ENCODE measurements at places on chromosomes 6 and 20.

DNA sequence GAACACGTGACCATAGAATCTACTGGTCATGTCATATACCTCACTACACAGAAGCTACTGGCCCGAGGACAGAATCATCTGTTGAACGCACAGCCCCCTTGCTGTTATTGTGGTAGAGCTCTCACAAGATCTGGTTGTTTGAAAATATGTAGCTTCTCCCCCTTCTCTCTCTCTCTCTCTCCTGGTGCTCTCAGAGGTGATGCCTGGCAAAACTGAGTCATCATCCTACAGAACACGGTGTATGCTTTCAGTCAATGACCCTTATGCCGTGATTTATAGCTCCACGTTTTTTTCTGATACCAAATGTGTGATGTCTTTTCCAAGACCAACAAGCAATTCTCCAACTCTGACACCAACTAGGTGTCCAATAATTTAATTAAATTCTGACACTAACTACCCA is 13.0 kb upstream of the RBM24 start:
- no peak for DNase-seq

DNA sequence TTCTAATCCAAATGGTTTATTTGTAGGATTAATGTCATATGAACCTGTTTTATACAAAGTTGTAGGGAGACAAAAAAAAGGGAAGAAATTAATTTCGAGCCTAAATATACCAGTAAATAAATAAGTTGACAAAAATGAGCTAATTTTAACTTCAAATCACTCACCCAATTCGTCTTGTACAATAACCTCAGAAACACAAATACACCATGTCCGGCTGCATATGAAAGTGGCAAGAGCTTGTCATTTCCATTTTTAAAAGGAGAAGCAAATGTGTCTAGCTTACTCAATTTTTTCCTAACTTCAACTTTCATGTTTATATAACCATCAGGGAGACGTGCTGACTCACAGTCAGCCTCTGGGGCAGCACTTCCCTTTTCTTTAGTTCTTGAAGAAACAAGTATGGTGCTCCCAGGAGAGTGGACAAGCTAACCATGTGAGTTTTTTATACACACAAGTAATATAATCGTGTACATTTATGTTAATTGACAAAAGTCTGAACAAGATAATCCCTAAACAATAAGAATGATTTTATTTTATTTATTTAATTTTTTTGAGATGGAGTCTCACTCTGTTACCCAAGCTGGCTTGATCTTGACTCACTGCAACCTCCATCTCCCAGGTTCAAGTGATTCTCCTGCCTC is 55.5 kb upstream of the SGK1 start:
- no peak for DNase-seq

DNA sequence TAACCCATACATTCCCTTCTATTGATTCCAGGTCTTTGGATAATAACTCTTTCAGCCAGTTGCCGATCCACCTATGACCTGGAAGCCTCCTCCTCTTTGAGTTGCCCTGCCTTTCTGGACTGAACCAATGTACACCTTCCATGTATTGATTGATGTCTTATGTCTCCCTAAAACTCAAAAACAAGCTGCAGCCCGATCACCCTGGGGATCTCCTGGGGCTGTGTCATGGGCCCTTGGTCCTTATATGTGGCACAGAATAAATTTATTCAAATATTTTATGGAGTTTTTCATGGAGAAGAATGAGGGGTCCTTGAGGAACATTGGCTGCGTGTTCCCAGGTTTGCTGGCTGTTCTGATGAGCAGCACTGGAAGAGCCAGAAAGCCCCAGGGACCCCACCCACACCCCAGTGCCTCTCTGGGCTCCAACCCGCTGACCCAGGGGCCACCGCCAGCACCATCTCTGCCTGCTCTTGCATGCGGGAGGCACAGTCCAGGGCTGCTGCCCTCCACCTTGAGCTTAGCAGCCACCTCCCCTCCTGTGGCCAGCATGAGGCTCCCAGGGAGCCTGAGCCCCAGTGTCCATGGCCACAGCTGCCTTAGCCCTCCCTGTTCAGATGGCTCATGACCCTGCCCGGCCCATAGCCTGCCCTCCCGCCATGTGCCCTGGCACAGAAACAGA is 36.5 kb upstream of the CST7 start:
- DNase-seq, result no peak

DNA sequence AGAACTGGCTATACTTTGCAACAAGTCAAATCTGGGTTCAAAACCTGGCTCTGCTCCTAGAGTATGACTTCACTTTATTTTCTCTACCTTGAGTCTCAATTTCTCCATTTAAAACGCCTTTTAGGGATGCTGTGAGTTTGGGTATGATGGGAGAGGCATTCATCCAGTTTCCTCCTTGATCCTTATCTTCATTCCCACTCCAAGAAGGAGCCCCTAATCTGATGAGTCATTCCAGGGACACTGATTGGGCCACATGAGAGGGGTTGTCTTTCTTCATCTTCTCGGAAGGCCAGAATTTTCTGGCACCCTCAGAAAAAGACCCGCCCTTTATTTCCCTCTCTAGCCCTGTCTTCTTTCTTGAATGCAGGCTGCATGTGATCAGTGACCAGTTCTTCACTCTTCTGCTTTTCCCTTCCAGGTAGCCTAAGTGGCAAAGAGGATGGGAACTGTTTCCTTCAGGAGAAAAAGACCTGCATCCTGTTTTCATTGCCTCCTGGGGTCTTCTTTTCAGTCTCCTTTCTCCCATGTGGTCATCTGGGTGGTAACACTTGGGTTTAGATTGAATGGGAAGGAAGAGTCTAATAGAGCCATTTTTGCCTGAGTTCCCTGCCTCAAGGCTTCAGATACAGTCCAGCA is 32.1 kb upstream of the PNRC1 start:
- DNase-seq, result no peak

GRCh38 chr20:59322081-59322480 is 21.7 kb downstream of the EDN3 start:
- peak; percentile 42 for DNase-seq

DNA sequence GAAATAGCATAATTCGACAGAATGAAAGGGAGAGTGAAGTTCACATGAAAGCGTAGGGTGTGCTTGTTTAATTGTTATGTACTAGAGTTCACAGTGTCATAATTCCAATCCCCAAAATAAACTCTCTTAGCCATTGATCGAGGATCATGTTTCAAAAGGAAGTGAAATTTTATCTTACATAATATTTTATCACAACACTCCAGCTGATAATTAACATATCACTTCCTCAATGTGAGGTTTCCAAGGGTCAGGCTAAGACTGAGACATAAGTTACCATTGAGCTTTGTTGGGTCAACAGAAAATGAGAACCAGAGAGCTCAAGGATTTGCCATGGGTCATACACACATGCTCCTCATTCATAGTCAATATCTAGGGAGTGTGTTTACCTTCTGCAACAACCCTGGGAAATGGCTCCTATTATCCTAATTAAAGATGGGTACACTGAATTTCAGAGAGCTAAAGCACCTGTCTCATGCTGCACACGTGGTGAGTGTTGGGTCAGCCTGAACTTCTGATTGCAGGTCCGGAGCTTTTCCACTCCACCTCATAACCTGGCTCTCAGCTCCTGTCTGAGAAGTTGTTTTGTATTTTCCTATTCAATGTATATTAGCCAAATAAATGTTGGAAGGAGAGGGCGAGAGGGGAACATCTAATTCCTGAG is 3.0 kb downstream of the GSTA2 start:
- DNase-seq, result no peak

GRCh38 chr6:17101422-17102257 is at the start of gene STMND1:
TSS of gene STMND1 (plus strand) at chr6:17102050. CDS start at chr6:17102258, 208 bp downstream.
- no peak for DNase-seq

DNA sequence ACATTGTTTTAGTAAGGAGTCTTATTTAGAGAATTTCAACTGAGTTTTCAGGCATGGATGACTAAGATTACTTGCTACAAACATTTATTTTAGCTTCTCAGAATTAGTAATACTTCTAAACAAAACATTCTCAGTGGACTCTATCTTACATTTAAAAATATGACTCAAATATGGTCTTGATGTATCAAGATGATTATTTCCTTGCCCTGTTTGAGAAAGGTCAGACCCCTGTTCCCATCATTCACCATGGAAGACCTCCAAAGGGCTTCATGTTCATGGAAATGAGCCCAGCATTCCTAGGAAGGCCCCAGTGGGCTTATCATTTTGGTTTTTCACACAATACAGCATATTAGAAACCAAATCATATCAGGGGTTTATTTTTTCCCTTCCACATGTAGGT is 24.6 kb upstream of the TRPC4AP start:
- DNase-seq, result no peak

- DNase-seq, result no peak
Observed at GRCh38 chr6:118899948-118900347, 6.0 kb downstream of the ASF1A start.

GRCh38 chr6:82246802-82247504 is 591 bp downstream of the IBTK start:
- DNase-seq, result peak; percentile 45

GRCh38 chr6:87701344-87701675 is 723 bp downstream of the AKIRIN2 start:
- DNase-seq, result no peak

DNA sequence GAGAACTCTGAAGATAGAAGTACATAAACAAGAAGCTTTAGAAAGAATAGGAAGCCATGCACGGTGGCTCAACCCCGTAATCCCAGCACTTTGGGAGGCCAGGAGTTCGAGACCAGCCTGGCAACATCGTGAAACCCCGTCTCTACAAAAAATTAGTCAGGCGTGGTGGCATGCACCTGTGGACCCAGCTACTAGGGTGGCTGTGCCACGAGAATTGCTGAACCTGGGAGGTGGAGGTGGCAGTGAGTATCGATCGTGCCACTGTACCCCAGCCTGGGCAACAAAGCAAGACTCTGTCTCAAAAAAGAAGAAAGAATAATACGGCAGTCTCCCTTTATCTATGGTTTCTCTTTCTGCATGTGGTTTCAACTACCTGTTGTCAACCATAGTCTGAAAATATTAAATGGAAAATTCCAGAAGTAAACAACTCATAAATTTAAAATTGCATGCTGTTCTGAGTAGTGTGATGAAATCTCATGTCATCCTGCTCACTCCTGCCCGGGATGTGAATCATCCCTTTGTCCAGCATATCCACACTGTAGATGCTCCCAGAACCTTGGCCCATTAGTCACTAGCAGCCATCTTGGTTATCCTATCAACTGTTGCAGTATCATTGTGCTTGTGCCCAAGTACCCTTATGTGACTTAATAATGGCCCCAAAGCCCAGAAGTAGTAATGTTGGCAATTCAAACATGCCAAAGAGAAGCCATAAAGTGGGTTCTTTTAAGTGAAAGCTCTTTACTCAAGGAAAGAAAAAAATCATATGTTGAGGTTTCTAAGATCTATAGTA is 22.1 kb downstream of the DEK start:
- no peak for DNase-seq

GRCh38 chr6:5979650-5980420 is 26.9 kb downstream of the NRN1 start:
- no peak for DNase-seq

GRCh38 chr6:24856901-24857670 is 58.4 kb upstream of the ARMH2 start:
- DNase-seq, result no peak

DNA sequence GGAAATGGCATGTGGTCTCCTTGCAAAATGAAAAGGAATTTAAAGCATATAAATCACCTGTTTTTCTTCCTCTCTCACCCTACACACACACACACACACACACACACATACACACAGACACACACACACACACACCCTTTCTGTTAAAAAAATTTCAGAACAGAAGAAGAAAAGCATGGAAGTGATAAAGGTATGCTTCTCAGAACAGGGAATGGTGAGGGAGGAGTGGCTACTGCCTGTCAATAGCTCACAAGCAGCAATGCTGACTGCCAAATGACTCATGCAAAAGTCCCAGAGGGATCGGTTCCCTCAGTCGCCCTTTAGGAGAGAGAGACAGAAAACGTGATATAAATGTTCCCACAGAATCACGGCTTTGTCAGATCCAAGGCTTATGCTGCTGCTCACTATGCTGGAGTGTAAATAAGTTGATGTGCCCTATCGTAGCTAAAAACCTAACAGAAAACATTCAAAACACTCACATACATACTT is 102.6 kb downstream of the IBTK start:
- peak; percentile 44 for DNase-seq

- DNase-seq, result no peak
Observed at GRCh38 chr6:25862199-25862598, 11.8 kb downstream of the SLC17A3 start.

DNA sequence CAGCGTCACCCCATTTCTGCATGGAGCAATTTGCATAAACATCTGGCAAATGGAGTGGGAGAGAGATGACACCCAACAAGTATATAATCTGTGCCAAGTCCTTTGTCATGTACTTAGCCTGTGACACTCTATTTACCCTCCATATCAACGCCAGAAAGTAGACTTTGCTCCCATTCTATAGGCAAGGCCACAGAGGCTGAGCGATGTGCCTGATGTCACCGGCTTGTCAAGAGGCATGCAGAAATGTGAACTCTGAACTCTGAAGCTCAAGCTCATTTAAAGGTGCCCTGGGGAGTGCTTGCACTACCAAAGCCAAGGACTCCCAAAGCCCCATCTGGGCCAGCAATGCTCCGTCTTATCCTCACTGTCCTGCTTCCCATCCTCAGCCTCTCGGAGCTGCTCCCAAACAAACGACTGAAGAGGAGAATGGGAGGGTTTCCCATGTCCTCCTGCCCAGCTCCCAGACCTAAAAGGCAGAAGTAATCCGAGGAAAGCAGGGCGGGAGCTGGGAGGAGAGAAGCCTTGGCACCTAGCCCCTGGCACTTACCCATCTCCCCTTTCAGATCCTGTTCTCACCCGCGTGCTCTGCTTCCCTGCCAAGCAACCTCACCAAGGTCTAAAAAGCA is 9.2 kb downstream of the CPNE5 start:
- DNase-seq, result no peak

GRCh38 chr20:5432030-5432429 is 115.3 kb upstream of the PROKR2 start:
- DNase-seq, result no peak

DNA sequence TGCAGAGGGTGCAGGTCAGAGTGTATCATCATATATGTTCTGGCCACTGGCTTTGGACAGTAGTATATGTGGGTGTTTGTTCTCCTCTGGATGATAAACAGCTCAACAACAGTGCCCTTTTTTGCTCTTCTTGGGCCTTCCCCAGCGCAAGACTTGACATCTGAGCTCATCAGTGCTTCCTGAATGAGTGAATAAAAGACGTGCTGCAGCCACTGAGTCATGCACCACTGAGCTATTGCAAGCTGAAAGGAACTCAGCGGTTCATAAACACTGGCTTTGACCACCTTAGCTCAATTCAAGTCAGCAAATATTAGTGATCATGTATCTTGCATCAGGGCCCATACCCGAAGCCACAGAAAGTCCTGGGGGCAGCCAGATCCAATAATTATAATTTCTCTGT is 105.3 kb upstream of the KCNG1 start:
- no peak for DNase-seq

DNA sequence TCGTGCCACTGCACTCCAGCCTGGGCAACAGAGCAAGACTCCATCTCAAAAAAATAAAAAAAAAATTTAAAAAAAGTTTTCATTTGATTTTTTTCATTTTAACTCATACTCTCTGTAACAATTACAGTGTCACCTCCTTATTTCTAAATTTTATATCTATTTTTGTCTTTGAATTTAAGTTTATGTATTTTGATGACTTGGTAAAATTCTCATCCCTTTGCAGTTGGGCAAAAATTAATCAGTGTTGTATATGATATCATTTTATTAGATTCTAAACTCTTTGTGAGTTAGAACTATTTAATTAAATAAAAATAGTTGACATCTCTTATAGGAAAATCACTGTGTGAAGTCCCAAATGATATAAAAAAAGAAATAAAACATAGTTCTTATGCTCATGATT is 270.7 kb downstream of the PLCB1 start:
- DNase-seq, result no peak

All from head of caudate nucleus (tissue), 42 donors.